ENCODE measurements at places on chromosomes 11 and 22. TPM values are rescaled to one million over a fixed set of nuclear protein-coding genes. Genes with fewer than 3 reads are reported as not detected.

C1QTNF4 gene
- total RNA-seq, result 0.23 TPM

ASRGL1 gene
- 9.0 TPM for total RNA-seq

DERL3 gene
- total RNA-seq, result 14.6 TPM

TBX10 gene
- total RNA-seq, result not detected

- H3K27ac ChIP-seq, result no peak overlapping the region
- H3K4me1 ChIP-seq, result no peaks in the 10 kb centered on the region
- H3K36me3 ChIP-seq, result no peaks in the 10 kb centered on the region
- no peaks in the 10 kb centered on the region for H3K27me3 ChIP-seq
Measured at GRCh38 chr11:106988151-106989077, 29.9 kb downstream of the GUCY1A2 start.

- H3K27ac ChIP-seq, result peak overlapping the region; percentile 91
- H3K27me3 ChIP-seq, result no peaks in the 10 kb centered on the region
- peak; percentile 52 for DNase-seq
- H3K4me1 ChIP-seq, result peaks cover 77% of the 10 kb centered on the region
Measured at GRCh38 chr22:37634417-37634924, 5.0 kb upstream of the SH3BP1 start.

GRCh38 chr22:16933291-16934282 is 74.4 kb downstream of the GAB4 start:
- H3K4me1 ChIP-seq, result no peaks in the 10 kb centered on the region
- H3K4me3 ChIP-seq, result no peak overlapping the region
- DNase-seq, result no peak

GRCh38 chr11:111483431-111483830 is 28.8 kb downstream of the BTG4 start:
- peaks cover 52% of the 10 kb centered on the region for H3K27me3 ChIP-seq
- peaks cover 3% of the 10 kb centered on the region for H3K4me1 ChIP-seq
- H3K27ac ChIP-seq, result no peak overlapping the region

GRCh38 chr11:67280341-67280787 is 8.7 kb upstream of the ANKRD13D start:
- H3K4me1 ChIP-seq, result peaks cover 62% of the 10 kb centered on the region
- peaks cover 48% of the 10 kb centered on the region for H3K36me3 ChIP-seq
- DNase-seq, result no peak

DNA sequence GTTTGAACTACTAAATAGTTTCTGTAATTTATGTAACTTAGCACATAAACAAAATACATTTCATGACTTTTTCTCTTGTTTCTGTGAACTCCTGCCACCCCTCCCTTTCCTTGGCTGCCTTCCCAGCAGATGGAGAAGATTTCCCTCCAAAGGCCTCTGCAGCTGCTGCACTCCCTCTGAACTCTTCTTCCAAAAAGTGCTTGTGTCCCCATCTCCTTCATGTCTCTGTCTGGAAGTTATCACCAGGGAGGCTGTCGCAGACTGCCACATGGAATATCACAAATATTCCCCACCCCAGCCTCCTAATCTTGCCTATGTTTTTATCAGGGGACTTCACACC is 1068.3 kb downstream of the OPCML start:
- H3K36me3 ChIP-seq, result no peaks in the 10 kb centered on the region
- H3K4me1 ChIP-seq, result no peaks in the 10 kb centered on the region
- H3K27me3 ChIP-seq, result no peaks in the 10 kb centered on the region

- H3K27me3 ChIP-seq, result peaks cover 4% of the 10 kb centered on the region
- H3K36me3 ChIP-seq, result no peaks in the 10 kb centered on the region
- peak within 1 kb of the TSS; percentile 79 for H3K4me3 ChIP-seq
- H3K4me1 ChIP-seq, result peaks cover 46% of the 10 kb centered on the region
Measured at GRCh38 chr11:65872586-65873317, at the start of gene EFEMP2. Gene EFEMP2 (minus strand): TSS chr11:65872800. CDS start chr11:65872354, 446 bp downstream.

- H3K36me3 ChIP-seq, result no peaks in the 10 kb centered on the region
- no peak for DNase-seq
- H3K4me3 ChIP-seq, result no peak overlapping the region
- no peak overlapping the region for H3K27ac ChIP-seq
- H3K27me3 ChIP-seq, result no peaks in the 10 kb centered on the region
Measured at GRCh38 chr11:40328890-40329614, 1130.4 kb downstream of the LRRC4C start.

DNA sequence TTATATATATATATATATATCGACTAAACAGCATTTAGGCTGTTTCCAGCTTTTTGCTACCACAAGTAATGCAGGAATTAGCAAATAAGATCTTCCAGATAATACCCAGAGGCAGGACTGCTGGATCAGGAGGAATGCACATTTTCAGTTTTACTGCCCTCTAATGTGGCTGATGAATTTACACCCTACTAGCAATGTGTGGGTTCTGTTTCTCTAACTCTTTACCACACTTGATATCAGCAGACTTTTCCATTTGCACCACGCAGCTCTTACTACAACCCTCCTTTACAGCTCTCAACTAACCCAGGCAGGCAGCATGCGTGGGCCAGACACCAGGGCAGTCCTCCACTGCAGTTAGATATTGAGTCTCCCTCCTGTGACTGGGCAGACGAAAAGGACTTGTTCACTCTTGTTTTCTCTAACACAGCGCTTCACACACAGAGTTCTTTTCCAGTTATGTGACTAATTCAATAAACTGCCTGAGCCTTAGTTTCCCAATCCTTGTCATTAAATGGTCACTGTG is 67.7 kb downstream of the IGLL5 start:
- no peaks in the 10 kb centered on the region for H3K36me3 ChIP-seq
- peaks cover 47% of the 10 kb centered on the region for H3K27me3 ChIP-seq
- no peak overlapping the region for H3K27ac ChIP-seq
- no peak for DNase-seq
- H3K4me3 ChIP-seq, result no peak overlapping the region

GRCh38 chr11:71307811-71308645 is 55.7 kb upstream of the SHANK2 start:
- H3K4me1 ChIP-seq, result no peaks in the 10 kb centered on the region
- no peaks in the 10 kb centered on the region for H3K27me3 ChIP-seq
- no peaks in the 10 kb centered on the region for H3K36me3 ChIP-seq
- H3K4me3 ChIP-seq, result no peak overlapping the region
- H3K27ac ChIP-seq, result no peak overlapping the region

DNA sequence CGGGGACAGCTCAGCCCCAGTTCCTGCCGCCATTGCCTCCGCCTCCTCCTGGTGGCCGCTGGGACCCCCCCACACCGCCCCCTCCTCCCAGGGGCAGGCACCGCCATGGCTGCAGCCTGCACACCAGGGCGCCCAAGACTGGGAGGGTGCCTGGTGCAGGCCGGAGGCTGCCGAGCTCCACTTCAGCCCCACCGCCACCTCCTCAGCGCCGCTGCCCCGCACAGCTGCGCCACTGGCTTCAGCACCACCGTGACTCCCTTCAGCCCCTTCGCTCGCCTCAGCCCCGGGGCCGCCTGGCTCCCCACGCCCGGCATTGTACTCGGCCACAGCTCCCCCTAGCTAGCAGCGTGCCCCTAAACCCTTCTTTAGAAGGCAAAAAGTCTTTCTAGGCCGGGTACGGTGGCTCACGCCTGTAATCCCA is 131.1 kb downstream of the CRYBB2 start:
- H3K4me3 ChIP-seq, result no peak overlapping the region
- no peak for DNase-seq
- no peaks in the 10 kb centered on the region for H3K4me1 ChIP-seq
- H3K27ac ChIP-seq, result no peak overlapping the region

GRCh38 chr11:71329786-71330185 is 77.4 kb upstream of the SHANK2 start:
- H3K4me3 ChIP-seq, result no peak overlapping the region
- no peak for DNase-seq
- H3K27me3 ChIP-seq, result no peaks in the 10 kb centered on the region

- H3K27ac ChIP-seq, result no peak overlapping the region
- H3K4me1 ChIP-seq, result peaks cover 11% of the 10 kb centered on the region
- no peaks in the 10 kb centered on the region for H3K36me3 ChIP-seq
- H3K27me3 ChIP-seq, result peaks cover 2% of the 10 kb centered on the region
- no peak for DNase-seq
Measured at GRCh38 chr22:42399315-42400271, 32.6 kb downstream of the NFAM1 start.

DNA sequence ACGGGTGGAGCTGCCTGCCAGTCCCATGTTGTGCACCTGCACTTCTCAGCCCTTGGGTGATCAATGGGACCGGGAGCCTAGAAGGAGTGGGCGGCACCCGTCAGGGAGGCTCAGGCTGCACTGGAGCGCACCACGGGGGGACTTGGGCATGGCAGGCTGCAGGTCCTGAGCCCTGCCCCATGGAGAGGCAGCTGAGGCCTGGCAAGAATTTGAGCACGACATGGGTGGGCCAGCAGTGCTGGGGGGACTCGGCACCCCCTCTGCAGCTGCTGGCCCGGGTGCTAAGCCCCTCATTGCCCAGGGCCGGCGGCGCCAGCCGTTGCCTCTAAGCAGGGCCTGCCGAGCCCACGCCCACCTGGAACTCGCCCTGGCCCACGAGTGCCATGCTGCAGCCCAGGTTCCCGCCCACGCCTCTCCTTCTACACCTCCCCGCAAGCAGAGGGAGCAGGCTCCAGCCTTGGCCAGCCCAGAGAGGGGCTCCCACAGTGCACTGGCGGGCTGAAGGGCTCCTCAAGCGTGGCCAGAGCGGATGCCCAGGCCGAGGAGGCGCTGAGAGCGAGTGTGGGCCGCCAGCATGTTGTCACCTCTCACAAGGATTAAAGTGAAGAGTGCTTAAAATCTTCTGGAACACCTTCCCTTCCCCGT is 372.0 kb downstream of the ETS1 start:
- no peak for DNase-seq
- H3K27ac ChIP-seq, result no peak overlapping the region
- H3K4me3 ChIP-seq, result no peak overlapping the region
- no peaks in the 10 kb centered on the region for H3K4me1 ChIP-seq
- no peaks in the 10 kb centered on the region for H3K27me3 ChIP-seq
